Fibroblast of lung (primary cell): ENCODE measurements at places on chromosomes 16 and 17.

DNA sequence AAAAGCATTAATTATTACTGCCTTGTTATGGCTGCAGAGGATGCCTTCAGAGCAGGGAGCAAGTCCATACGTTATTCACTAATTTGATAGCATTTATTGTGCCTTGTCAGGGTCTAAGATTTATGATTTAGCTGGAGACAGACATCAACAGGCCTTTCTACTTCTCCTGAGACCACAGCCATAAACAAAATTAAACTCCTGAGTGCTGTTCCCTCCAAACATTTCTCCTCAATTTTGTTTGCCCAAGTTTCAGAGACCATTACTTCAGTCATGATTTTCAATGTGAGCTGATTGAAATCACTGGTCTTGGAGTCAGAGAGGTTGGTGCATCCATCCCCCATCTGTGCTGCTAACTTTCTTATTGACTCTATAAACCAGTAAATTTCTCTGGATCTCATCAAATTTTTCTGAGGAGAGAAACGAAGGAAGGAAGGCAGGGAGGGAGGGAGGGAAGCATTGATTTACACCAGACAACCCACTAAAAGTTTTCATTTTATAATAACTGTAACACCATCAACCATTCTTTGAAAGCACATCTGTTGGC lies 423.6 kb upstream of the CDH11 start:
- no peak for DNase-seq

- no peak for DNase-seq
Observed at GRCh38 chr17:35795007-35795870, at the start of gene MMP28. TSS of gene MMP28 (minus strand) at chr17:35795641. CDS start at chr17:35795377, 264 bp downstream.

DNA sequence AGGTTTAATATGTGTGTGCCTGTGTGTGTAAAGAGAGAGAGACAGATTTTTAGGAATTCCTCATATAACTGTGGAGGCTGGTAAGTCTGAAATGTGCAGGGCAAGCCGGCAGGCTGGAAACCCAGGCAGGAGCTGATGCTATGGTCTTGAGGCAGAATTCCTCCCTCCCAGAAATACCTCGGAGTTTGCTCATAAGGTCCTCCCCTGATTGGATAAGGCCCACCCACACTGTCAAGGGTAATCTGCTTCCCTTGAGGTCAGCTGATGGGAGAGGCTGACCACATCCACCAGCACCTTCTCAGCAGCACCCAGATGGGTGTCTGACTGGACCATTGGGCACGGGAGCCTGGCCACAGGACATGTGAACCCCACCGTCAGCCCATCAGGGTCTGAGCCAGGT lies 42.4 kb downstream of the C16orf95 start:
- no peak for DNase-seq

- DNase-seq: no peak
Observed at GRCh38 chr17:83173914-83174361, 94.5 kb downstream of the METRNL start.

GRCh38 chr17:45129426-45129939 lies 2.8 kb downstream of the PLCD3 start:
- DNase-seq: no peak
